ENCODE measurements at places on chromosomes 3 and 15.

- DNase-seq, result no peak
Measured at GRCh38 chr3:152835601-152836102, 721 bp downstream of the P2RY1 start.

DNA sequence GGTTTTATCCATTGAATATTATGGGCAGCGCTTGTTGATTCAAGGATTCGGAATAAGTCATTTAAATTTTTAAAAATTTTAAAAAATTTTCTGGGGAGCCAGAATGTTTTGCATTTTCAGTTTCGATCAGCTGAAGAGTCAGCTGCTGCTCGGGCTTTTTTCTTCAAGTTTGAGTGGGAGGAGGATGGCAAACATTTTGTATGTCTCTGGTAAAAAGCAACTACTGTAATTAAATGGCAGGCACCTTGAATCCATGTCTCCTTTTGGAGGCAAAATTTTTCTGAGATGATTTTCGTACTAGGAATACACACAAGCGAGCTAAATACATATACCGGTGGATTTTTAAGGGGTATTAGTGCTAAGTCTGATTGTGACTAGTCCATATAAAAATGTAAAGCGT lies 612 bp downstream of the C3orf38 start:
- no peak for DNase-seq

GRCh38 chr3:116524453-116525210 lies 79.3 kb upstream of the LSAMP start:
- DNase-seq, result no peak

DNA sequence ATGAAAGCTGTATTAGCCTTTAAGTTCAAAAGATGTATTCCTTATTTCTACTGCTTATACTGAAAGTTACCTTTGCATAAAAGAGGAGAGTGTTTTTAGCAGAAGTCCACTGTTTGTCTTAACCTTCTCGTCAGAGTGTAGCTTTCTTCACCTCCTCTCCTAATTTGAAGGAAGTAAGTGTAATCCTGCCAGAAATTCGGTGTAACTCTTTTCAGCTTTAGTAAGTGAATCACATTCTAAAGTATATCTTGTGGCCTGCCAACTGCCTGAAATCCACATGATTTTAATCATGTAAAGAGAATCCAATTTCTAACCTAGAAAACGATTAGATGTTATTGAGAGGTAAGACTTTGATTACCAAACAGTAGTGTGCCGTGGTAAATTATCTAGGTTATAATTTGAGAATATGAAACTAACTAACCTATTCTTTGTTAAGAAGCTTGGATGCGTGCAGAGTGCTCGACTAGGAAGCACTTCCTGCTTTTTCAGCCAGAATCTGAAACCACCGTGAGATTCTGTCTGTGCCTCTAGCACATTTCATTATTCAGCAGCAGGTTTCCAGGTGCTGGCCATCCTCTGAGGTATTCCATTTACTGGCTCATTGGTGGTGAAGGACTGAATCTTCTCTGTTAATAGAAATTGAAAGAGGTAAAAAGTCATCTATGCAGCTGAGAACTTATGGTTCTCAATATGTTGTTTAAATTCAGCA lies 7.5 kb downstream of the GYG1 start:
- DNase-seq, result no peak

DNA sequence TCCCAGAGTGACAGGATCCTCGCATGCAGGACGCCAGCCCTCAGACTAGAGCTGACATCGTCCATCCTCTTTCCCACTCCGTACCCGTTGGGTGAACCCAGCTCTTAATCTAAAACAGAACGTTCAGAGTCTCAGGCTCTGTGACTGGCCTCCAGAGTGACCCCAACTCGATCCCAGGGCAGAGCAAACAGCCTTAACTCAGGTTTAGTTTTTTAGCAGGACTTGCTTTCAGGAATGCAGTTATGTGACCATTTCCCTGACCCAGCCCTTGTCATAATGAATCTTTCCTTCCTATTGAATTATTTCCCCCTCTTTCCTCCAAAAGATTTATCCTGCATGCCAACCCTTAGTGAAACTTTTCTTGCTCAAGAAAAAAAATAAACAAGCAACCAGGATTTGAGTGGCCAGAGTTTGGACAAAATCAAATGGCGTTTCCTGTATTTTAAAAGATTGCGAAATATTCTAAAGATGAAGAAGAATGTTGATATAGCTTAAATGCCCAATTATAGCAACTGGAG lies 47.8 kb upstream of the RARB start:
- no peak for DNase-seq

DNA sequence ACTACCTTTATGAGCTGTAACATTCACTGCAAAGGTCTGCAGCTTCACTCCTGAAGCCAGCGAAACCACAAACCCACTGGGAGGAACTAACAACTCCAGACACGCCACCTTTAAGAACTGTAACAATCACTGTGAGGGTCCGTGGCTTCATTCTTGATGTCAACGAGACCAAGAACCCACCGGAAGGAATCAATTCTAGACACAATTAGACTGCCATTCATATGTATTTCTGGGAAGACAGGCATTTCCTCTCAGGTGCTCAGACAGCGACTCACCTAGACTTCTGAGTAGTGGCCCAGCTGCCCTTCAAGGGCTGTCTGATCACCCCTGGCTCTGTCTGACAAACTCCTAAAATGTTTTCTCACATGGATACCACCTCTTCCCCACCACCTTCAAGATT lies 506.8 kb downstream of the PDCD6IP start:
- no peak for DNase-seq

Data from SW 1271 (cell line).